ENCODE measurements at places on chromosomes 12 and 14. TPM values are rescaled to one million over a fixed set of nuclear protein-coding genes. Genes with fewer than 3 reads are reported as not detected.

DNA sequence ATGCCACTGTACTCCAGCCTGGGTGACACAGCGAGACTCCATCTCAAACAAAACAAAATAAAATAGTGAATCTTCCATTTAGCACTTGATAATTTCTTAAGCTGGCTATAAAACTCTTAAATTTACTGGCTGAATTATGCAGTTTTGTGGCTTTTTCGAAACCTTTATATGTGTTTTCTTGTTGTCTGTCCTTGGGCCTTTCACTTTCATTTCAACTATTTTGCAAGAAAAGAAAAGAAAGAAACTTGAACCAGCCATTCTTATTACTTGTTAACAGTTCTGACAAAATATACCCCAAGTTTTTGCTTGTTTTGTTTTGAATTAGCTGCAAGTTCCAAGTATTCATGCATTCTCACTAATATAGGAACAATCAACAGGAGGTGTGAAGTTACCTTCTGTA, 42.8 kb downstream of the PRICKLE1 start:
- no peak for DNase-seq

GRCh38 chr12:6780573-6780972, 8.3 kb downstream of the LAG3 start:
- no peak for DNase-seq

DNA sequence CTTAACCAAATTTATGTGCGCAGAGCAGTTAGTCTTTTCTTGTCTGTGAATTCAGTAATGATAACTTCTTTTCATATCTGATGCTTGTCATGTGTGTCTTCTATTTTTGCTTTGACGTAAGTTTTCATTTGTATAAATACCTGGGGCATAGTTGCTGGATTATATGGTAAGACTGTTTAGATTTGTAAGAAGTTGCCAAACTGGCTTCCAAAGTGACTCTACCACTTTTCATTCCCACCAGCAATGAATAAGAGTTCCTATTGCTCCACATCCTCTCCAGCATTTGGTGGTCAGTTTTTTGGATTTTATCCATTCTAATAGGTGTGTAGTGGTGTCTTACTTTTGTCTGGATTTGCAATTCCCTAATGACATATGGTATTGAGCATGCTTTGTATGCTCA, 8.9 kb downstream of the ZNF268 start:
- DNase-seq = no peak

- DNase-seq = no peak
Measured at GRCh38 chr12:124808272-124808671, 55.4 kb downstream of the SCARB1 start.

- no peak for DNase-seq
Measured at GRCh38 chr12:6536894-6537579, 2.7 kb downstream of the GAPDH start.

DNA sequence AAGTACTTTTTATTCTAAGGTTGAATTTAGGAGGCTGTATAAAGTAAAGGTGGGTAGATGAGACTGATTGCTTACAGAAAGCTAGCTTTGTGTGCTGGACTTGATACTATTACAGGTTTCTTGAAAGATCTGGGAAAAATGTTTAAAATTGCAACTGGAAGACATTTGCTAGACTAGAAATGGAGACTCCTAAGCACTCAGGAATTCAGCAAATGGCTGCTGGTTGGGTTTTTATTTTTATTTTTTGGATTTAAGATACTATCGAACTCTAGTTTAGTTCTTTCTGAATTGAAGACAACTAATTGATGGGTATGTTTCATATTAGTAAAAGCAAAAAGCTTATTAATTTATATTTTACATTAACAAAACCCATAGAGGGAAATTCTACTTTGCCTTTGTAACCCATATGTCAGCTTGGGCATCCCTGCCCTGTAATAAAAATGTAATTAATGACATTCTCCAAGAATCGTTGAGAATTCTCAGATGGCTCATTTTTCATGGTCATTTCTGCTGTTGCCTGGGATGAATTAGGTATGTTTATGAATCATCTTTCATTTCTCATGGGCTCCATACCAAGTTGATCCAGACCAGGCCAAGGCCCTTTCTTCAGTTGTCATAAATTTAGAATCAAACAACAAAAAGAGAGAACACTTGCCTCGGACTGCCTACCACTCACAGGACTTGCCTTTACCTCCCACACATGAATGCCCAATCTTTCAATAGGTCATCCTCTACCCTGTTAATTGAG, 102.1 kb downstream of the ERGIC2 start:
- DNase-seq = no peak

DNA sequence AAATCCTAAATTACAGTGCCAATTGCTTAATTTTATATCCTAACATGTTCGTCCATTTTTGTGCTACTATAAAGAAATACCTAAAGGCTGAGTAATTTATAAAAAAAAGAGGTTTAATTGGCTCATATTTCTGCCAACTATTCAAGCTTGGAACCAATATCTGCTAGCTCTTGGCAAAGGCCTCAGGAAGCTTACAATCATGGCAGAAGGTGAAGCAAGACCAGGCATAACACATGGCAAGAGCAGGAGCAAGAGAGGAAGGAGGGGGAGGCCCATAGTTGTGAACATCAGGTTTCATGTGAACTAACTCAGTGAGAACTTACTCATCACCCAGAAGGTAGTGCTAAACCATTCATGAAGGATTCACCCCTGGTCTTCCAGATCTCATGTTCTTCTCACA, 494.3 kb downstream of the CCER1 start:
- DNase-seq = no peak

DNA sequence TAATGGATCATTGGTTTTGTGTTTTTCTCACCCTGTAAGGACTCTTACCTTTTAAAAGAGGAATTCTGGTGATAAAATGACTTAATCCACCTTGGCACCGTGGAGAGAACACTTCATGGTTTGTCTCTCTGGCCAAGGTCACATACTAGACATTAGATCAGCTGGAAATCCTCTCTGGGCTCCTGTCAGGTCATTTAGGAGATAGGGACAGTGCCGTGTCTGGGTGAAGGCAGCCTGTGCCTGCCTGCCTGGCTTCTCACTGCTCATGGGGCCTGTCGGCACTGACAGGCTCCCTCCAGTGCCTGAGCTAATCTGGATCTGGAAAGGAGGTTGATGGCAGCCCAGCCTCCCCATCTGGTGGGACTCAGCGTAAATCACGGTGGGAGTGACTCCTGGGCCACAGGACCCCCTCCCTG, 5.7 kb downstream of the CRADD start:
- DNase-seq = no peak

- DNase-seq = no peak
Measured at GRCh38 chr12:110002676-110003515, 3.7 kb downstream of the ANKRD13A start.

DNA sequence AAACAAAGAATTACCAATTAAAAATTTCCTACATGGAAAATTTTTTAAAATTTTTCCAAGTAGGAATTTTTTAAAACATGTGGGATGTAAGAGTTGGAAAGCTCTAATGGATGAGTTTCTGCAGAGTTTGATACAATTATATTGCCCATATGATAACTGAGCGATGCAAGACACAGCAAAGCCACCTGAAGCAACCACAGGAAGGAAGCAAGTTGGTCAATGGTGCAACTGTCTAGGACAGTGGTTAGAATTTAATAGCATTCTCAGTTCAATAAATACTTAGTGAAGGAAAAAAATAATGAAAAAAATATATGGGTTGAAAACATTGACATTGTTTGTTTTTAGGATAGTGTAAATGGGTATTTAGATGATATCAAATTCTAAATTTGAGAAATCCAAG, 178.6 kb upstream of the GARIN2 start:
- no peak for DNase-seq

DNA sequence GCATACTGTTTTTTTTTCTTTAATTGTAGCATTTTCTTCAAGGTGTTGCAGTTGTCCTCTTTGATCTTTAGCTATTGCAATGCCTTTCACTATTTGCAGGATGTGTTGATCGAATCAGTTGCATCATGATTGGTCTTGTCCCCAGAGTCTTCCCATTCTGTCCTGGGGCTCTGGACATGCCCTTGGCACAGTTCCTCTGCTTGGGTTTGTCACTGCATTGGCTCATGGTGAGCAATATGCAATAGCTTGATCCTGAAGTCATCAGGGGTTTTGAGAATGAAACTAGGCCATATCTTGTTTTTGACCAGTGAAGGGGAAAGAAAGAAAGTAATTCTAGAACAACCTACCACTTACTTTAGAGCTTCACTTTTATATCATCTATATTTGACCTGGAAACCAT, 281.5 kb downstream of the TMEM117 start:
- no peak for DNase-seq

GRCh38 chr12:64893961-64894360, 69.5 kb downstream of the TBC1D30 start:
- no peak for DNase-seq

GRCh38 chr12:9365296-9365695, 157.1 kb upstream of the PZP start:
- no peak for DNase-seq

DNA sequence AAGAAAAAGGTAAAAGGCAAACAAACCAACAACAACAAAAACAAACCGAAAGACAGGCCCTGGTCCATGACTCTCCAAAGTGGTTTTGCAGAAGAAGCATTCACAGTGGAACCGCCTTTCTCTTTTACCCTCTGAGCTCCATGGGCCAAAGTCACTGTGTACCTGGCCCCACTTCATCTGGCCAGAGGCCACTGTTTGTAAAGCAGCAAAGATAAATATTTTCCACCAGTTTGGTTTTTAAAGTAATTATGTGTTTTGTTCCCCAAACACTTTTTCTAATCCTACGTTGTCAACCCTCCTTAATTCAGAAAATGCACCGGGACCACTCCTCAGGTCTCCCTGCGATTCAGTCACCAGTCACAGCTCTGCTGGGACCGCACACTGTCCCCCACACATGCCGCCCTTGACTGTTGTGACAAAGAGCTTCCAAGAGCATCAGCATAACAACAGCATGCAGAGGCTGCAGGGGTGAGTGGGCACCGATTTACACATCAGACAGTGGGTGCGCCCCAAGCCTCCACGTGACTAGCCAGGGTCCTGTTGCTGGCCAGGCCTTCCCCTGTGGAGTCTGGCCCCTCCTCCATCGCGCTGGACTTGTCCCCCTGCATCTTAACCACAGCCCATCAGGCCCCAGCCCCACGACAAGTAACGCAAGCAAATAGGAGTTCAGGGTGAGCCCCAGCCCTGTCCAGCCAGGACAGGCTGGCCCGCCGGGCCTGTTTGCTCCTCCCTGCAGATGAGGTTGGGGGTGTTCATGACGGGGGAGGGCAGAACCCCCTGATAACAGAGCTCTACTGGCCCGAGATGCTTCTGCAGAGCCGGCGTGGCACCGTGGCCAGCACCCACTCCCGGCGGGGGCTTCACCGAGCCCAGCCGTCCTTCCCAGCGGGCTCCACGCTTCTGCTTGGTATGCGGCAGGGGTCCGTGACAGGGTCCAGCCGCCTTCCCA, 65.2 kb upstream of the DIO3 start:
- no peak for DNase-seq

The PLD4 gene
- 0.16 TPM for total RNA-seq

The KLRC2 gene
- total RNA-seq = 0.37 TPM

The REP15 gene
- 1.3 TPM for total RNA-seq

The CLEC4A gene
- 0.46 TPM for total RNA-seq

The NT5DC3 gene
- total RNA-seq = 9.5 TPM

The CTSG gene
- 2.0 TPM for total RNA-seq

The VSX2 gene
- not detected for total RNA-seq

The RFLNA gene
- total RNA-seq = 9.5 TPM

The FLVCR2 gene
- total RNA-seq = 12.1 TPM

The FRS2 gene
- 41.0 TPM for total RNA-seq

The IRF2BPL gene
- total RNA-seq = 34.3 TPM

All from omental fat pad (tissue), 4 donors.